ENCODE measurements at places on chromosomes 1 and 21.
A peak's percentile ranks its signal among the peaks of the same experiment; 100 is the strongest.

DNA sequence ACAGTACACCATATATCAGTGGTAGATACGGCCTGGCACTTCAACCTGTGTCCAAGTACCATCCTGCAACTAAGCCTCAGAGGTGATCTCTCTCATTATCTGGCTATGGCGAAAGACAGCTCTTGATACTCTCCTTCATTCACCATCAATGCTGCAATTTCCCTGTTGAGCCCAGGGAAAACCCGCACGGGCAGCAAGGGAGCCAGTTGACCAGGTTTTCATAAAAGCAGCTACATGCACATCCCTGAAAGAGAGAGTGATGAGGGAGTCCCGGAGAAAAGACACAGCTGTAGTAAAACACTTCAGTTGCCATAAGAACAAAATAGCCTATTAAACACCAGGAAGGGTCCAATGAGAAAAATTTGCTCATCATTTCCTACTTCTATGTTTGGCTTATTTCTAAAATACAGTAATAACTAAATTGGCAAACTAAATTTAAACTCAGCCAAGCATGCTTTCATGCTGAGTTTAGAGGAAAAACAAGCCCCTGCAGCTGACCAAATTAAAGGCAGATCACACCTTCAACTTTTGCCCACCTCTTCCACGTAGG lies 68.3 kb downstream of the CAPZB start:
- DNase-seq = no peak

- no peak for DNase-seq
Measured at GRCh38 chr1:176609556-176610408, 146.8 kb downstream of the PAPPA2 start.

- DNase-seq = no peak
Measured at GRCh38 chr21:42245331-42246193, 26.6 kb downstream of the ABCG1 start.

GRCh38 chr21:37478794-37479193 lies 112.2 kb downstream of the DYRK1A start:
- no peak for DNase-seq

DNA sequence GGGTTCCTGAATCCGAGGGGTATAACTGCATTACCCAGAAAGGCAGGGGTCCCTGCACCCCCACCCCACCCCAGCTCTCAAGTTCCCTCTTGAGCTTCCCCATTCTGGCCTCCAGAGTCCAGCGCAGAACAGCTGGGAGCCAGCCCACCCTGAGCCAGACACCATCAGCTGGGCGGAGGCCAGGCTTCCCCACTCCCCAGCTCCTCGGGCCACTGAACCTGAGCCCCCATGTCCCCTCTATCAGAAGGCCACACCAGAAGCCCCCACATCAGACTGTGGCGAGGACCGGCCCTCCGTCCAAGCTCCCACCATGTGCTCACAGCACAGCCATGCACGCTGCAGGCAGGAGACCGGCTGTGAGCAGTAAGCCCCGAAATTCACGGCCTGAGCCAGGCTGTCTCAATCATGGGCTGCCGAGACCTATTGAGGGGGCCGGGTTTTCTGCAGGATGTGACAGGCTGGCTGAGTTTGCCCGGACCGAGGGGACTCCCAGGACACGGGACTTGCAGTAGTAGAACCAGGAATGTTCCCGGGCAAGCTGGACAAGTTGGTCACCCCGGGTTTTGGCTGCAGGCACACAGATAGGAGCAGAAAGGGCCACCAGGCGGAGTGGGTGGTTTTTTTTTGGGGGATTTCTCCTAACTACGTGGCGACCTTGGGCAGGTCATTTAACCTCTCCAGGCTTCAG lies 25.5 kb upstream of the TNFRSF1B start:
- no peak for DNase-seq

DNA sequence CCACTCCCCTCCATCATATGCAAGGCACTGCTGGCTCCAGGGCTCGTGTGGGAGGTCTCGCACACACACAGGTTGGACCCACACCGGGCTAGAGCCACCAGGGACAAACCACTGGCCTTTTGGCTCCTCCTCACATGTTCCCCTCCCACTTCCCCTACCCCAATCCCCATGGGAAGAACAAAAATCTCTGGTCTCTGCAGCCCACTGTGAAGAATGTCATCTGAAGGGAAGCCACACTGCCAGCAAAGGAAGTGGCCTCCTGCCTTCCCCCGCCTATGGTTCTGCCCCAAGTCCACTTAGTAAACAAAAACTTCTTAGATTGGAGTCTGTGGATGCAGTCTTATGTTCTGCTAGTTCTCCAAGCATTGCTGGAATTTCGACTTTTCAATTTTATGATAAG lies 24.2 kb downstream of the OLFML3 start:
- DNase-seq = no peak

- DNase-seq = no peak
Measured at GRCh38 chr1:81689531-81689941, 111.2 kb upstream of the ADGRL2 start.

DNA sequence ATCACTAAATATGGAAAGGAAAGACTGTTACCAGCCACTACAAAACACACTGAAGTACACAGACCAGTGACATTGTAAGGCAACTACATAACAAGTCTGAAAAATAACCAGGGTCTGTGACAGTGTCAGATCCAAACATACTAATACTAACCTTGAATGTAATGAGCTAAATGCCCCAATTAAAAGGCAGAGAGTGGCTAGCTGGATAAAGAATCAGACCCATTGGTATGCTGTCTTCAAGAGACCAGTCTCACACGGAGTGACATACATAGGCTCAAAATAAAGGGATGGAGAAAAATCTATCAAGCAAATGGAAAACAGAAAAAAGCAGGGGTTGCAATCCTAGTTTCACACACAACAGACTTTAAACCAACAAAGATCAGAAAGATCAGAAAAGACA lies 100.1 kb downstream of the MAGI3 start:
- no peak for DNase-seq

DNA sequence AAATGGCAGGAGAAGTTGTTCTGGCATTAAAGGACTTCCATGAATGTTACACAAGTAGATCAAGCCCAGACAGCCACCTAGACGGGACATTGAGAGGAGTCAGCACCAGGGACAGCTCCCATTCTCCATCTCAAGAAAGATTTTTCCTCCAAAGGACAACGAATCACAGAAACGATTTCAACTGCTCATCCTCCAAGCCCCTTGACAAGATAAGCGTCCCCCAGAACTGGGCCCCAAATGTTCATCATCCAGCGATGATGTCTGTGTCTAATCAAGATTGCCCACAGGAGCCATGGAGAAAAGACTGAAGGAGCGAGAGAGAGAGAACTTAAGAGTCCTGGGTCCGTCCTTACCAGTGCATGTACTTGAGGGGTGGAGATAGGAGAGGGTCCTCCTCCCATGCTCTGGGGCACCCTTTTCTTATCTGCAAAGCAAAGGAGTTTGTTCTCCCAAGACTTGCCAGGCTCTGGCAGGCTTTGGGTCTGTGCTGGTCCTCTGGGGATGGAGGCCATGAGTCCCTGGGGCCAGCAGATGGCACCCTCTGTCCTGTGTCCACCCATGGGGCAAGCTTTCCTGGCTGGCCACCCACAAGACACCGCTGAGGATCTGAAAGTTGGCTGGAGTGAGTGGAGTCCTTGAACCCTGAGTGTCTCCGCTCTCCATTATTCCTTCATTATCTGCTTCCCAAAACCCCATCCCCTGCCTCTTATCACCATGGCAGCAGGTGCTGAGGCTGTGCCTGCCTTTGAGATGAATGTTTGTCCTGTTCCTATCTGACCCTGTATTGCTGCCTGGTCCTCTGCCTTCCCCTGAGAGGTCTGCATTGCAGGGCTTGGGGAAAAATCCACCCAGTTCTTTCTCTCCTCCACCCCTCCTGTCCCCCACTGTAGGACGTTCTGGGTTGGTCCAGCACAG lies 164.6 kb downstream of the ACTL8 start:
- no peak for DNase-seq

DNA sequence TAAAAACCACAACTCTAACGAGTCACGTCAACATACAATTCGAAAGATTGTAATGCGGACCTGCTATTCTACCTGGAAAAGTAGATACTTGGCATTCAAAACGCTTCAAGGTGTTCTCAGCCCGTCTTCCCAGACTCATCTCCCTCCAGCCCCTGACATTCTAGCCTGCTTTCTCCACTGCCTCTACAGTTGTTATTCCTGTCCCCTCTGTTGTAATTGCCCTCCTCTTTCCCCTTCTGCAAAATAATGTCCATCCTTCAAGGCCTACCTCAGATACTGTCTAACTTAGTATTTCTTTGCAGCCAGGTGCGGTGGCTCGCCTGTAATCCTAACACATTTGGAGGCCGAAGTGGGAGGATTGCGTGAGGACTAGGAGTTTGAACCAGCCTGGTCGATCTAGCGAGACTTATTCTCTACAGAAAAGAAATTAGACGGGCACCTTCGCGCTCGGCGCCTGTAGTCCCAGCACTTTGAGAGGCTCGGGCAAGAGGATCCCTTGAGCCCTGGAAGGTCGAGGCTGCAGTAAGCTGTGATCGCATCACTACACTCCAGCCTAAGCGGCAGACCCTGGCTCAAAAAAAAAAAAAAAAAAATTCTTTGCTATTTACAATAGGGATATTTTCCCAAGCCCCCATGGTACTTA lies 756 bp upstream of the RBM34 start:
- peak; percentile 56 for DNase-seq

DNA sequence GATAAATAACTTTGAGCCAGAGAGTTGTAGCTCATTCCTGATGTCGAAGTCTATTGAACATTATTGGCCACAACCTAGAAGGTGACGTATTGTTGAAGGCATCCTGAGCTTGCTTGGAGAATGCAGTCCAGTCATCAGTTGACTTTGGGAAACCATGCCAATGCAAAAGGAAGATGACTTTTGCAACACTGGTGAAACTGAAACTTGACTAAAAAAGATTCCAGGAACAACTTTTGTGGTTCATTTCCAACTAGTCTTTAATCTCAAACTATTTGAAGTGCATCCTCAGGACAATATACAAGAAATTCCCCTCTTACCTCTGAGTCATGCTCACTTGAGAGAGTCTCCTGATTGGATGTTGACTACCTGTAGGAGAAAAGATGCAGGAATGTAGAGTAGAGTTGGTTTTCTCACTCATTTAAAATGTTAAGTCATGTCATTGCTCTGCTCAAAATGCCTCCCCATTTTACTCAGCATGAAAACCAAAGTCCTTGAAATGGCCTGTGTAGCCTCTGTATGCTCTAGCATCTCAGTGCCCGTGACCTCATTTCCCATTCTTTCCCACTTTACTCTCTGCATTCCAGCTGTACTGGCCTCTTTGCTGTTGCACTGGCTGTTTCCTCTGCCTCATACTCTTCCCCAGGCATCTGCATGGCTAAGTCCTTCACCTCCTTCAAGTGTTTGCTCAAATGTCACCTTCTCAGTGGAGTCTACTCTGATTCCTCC lies 24.4 kb upstream of the LEPR start:
- DNase-seq = no peak

DNA sequence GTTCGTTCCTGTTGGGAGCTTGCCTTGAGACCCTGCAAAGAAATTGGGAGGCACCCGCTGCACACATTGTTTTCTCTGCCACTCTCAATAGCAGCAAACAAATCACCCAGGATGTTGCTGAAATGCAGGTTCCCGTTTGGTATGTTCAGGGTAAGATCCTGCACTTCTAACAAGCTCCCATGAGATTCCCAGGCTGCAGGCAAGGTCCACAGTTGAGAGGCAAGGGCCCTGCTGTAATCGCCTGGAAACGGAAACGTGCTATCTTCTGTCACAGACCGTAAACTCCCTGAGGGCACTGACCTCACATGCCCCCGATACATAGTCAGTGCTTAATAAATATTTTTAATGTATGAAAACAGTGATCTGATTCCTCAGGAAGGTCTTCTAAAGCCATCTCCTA lies 37.8 kb downstream of the XCL1 start:
- no peak for DNase-seq

- DNase-seq = no peak
Measured at GRCh38 chr1:46480959-46481646, 8.5 kb upstream of the DMBX1 start.

- no peak for DNase-seq
Measured at GRCh38 chr1:222546548-222547259, 1.2 kb downstream of the HHIPL2 start.

DNA sequence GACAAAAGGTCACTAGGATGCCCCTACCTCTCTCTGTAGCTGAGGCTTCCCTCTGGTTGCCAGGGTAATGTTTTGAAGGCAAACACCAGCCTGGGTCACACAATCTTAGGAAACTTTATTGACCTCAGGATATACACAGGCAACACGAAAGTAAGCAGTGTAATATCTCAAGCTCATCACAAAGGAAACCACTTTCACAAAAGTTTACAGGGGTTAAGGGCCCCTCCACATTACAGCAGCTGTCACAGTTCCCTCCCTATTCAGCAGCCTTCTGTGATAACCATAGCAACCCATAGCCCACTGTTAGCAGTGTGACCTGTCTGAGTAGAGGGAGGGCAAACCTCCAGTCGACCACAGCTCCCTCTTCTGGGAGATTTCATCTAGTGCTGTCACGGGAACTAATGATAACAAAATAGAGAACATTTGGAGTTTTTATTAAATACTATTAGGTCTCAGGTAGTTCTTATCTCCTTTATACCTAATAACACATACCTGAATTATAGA lies 149.8 kb downstream of the PTPRC start:
- no peak for DNase-seq

DNA sequence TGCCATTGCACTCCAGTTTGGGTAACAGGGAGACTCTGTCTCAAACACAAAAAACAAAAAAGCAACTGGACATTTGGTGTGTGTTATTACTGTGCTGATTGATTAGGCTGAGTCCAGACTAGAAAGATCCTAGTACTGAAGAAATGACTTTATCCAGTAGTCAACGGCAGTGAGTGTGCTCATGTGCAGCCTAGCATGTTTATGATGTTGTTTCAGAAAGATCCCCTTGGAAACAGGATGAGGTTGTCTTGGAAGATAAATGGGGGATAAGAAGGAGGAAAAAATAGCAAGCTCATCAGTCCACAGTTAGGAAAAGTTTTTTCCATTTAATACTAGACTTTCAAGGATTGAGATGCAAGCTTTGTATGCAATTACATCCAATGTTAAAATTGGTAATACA lies 14.3 kb downstream of the RUSC1 start:
- DNase-seq = no peak

- DNase-seq = no peak
Measured at GRCh38 chr1:6574025-6574620, 5.7 kb upstream of the ZBTB48 start.

DNA sequence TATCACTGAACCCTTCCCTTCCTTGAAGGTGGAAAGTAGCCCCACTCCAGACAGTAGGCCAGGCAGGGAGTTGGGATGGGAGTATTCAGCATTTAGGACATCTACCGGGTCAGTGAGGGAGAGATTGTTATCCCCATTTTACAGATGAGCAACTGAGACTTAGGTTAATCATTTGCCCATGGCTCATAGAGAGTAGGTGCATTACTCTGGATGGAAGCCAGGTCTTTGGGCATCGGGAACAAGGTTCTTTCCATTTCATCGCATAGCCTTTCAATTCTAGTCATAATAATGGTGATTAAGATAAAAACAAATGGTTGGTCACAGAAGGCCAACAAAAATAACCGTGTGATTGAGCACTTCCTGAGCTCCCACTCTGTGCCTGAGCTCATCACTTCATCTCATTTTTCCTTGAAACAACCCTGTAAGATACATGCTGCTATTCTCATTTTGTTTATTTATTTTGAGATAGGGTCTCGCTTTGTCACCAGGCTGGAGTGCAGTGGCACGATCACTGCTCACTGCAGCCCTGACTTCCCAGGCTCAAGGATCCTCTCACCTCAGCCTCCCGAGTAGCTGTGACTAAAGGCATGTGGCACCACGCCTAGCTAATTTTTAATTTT lies 64.8 kb downstream of the NAV1 start:
- no peak for DNase-seq
